Stimulated activated CD4-positive, alpha-beta T cell treated with anti-CD3 and anti-CD28 coated beads, Interleukin-12 subunit alpha, Interleukin-12 subunit beta, amount 100 ng/mL, for 4 hours (primary cell): ENCODE measurements at places on chromosomes 5 and 9.
A peak's percentile ranks its signal among the peaks of the same experiment; 100 is the strongest.

GRCh38 chr5:3401635-3402034 lies 194.0 kb upstream of the IRX1 start:
- DNase-seq: no peak

GRCh38 chr9:34629491-34629808 lies 584 bp upstream of the ARID3C start:
- no peak for DNase-seq

- peak; percentile 36 for DNase-seq
Measured at GRCh38 chr9:4297786-4298254, 2.0 kb downstream of the GLIS3 start.

DNA sequence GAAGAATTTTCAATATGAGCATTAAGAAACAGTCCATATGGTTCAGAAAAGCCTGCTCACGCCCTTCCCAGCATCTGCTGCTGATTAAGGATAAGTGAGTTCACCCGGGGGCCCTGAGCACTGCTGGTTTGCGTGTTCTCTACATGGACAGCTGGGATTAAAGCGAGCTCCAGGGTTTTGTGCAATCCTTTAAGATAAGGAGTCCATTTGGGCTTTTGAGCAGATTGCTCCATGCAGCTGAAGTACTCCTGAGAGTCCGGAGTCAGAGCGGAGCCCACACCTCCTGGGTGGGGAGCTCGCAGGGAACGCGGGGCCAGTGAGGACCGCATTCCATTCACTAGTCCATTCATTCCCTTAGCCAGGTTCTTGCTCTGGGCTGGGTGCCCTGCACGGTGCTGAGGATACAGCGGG lies 149.3 kb upstream of the COL5A1 start:
- DNase-seq: no peak

DNA sequence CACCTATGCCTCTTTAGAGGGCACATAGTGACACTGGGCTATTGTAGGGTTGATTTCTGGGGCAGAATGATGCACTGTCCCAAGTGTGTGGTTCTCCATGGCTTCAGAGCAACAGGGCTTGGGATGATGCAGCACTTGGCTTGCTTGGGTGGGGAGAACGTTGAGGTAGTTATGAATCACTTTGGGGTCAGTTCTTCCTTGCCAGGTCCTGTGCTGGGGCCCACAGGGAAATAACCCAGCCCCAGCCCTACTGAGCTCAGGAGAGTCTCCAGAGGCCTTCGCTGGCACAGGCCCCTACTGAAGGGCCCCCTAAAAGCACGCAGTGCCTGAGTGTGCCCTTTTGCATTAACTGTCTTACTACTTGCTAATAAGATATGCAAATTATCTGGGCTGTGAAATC lies 24.2 kb downstream of the JADE2 start:
- no peak for DNase-seq

DNA sequence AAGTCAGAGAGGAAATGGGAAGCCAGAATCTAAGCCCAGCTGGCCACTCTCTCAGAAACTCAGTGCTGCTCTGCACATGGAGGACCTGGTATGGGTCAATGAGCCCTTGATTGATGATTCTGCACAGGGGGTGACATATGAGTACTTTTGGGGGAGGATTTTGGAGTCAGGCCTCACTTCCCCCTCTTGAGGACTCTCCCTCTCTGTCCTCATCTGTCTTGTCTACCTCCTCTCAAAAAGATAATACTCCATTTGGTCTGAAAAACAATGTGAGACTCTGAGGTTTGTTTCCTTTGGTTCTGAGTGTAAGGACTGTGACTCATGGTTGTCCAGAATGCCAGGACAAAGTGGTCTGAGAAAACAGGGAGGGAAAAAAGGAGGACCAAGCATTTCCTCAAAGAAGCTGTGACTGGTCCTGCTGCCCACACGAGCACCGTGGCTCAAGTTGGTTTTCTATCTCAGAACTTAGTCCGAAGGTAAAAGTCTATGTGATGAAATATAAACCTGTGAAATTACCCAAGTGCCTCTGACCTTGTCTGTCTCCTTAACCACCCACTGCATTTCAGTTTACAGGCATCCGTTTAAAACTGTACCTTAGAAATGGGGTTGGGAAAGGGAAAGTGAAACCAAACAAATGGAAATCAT lies 11.1 kb downstream of the TTC39B start:
- no peak for DNase-seq

GRCh38 chr5:58054018-58054417 lies 405.9 kb downstream of the PLK2 start:
- DNase-seq: no peak

DNA sequence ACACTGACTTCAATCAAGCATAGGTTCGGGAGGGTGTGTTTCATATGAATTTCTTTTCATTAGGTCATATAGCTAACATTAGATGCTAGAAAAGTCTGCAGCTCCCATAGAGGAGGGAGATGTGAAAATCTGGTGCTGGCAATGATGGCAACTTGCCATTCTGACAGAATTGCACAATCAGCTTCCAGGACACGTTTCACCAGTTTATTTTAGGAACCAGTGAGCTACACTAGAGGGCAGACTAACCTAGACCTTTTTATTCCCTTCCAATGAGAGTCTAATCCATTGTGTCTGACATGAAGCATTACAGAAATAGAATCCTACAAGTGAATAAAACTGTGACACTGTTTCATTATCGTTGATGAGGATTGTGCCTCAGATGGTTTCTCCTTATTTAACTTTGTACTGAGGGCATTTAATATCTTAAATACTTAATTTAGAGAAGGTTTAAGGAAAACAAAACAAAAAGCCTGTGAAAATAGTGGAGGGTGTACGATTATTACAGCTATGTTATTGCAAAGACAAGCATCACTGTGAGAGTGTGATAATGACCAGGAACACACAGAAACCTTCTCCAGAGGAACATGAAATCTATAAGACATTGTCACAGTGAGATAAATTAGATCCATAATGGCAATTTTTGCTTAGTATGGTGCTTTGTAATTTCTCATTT lies 363.3 kb upstream of the RPS23 start:
- no peak for DNase-seq

- no peak for DNase-seq
Measured at GRCh38 chr5:34014626-34015025, 6.8 kb upstream of the AMACR start.

DNA sequence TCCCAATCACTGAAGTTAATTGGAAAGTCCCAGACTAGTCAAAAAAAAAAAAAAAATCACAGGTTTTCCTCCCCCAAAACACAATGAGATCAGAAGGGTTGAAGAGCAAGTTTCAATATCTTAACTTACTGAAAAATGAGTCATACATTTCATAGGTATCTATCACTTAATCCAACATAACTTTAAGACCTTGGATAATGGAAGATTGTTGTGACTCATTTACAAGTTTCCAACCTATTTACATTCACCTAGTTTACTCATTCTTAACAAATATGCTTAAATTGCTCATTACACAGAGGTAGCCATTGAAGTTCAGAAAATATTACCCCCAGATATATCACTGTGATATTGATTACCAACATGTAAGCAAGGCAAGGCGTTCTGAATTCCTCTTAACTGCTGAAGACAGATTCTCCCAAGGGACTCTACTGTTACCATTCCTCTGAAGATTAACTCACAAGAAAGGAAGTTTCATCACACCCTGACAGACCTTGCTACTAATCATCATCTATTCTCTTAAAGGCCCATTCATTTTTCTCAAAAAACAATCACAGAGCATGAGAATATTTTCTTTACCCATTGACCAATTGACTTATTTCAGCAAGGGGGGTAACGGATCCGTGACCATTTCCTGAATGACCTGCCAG lies 563.8 kb downstream of the TLE1 start:
- no peak for DNase-seq

- DNase-seq: no peak
Measured at GRCh38 chr5:37323607-37324006, 47.3 kb downstream of the NUP155 start.

DNA sequence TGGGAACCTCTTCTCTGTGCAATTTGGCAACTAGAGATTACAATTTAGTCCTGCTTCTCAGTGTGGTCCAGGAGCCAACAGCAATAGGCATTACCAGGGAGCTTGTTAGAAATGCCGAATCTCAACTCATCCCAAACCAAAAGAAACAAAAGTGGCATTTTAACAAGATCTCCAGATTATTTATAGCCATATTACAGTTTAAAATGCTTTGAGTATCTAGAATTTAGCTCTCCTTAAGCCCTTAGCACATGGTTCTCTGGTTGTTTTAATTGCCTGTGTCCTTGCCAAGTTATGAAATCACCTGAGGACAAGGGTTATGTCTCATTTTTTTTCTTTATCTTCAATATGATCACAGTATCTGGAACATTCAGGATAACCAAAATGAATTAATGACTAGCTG lies 51.6 kb upstream of the TAS2R1 start:
- no peak for DNase-seq

DNA sequence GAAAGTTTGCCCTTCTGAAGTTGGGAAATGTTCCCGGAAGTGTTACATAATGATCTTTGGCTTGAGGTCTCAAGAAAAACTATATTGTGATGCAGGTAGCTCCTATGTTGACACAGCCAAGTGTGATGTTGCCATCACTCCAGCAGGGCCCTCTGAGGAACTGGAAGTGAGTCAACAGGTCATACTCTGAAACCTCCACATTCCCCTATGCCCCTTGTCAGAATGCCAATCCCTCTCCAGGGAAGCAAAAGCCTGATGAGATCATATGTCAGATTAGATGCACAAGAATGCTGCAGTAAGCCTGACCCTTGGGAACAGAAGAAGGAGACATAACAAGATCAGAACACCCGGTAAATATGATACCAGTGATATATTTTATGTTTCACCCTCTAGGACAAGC lies 66.8 kb upstream of the ITGA2 start:
- no peak for DNase-seq

DNA sequence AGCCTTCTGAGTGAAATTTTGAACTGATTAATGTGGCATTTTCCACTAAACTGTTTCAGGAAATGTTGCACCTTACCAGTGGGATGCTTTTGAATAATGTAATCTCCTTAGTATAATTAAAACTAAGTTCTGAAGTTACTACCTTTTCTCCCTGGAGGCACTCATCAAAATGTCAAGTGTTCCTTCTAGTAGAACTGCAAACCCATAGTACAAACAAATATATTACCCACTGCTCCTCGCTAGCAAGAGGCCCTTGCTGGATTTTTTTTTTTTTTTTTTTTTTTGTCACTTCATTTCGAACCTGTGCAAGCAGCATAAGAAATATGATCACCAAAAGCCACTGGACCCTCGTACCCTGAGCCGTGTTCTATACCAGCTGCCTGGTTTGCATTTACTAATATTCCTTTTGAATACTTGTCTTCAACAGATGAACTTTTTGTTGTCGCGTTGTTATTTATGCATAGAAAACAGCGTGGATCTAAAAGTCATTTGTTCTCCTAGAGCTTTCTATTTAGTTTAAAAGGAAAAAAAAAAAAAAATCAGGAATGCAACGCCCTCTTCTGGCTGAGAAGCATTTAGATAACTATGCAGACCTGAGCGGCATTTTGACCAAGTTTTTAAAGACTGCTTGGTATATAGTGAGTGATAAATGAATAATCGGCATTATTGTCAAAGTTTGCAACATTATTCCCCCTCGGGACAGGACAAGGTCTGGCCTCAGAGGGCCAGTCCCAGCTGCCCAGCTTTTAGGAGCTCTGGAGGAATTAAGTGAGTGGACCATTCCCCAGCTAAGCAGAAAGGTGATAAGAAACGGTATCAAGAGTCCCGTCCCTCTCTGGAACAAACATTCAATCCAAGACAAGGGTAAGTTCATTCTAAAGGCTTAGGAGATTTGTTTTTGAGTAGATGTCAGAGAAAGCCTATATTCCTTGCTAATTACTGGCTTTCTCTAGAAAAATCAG lies 162.5 kb upstream of the KIF2A start:
- DNase-seq: no peak

DNA sequence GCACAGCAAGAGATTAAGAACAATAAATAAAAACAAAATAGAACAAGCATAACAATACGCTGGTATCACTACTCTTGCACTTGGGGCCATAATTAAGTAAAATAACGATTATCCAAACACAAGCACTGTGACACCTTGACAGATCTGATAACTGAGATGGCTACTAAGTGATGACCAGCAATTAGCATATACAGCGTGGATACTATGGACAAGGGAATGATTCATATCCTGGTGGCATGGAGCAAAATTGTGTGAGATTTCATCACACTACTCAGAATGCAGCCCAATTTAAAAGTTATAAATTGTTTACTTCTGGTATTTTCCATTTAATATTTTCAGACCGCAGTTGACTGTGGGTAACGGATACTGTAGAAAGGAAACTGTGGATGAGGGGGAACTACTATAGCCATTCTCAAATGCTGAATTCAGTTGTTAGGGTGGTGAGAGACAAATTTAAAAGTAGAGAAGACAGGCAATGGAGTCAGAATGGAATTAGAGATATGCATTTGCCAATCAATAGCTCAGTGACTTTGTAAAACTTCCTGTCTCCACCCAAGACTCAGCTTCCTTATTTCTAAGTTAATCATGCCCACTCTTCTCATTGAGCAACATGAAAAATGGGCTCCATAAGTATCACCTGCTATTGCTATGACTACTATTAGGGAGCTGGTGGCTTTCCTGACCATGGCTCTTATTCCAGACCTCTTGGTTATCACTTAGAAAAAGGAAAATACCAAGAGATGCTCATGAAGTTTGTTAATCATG lies 300.8 kb downstream of the TRIM32 start:
- no peak for DNase-seq

GRCh38 chr5:178201927-178202235 lies 2.5 kb upstream of the HNRNPAB start:
- DNase-seq: no peak

- DNase-seq: no peak
Measured at GRCh38 chr9:74366111-74366510, 131.0 kb upstream of the RORB start.

GRCh38 chr5:143796753-143797152 lies 15.2 kb upstream of the HMHB1 start:
- no peak for DNase-seq

DNA sequence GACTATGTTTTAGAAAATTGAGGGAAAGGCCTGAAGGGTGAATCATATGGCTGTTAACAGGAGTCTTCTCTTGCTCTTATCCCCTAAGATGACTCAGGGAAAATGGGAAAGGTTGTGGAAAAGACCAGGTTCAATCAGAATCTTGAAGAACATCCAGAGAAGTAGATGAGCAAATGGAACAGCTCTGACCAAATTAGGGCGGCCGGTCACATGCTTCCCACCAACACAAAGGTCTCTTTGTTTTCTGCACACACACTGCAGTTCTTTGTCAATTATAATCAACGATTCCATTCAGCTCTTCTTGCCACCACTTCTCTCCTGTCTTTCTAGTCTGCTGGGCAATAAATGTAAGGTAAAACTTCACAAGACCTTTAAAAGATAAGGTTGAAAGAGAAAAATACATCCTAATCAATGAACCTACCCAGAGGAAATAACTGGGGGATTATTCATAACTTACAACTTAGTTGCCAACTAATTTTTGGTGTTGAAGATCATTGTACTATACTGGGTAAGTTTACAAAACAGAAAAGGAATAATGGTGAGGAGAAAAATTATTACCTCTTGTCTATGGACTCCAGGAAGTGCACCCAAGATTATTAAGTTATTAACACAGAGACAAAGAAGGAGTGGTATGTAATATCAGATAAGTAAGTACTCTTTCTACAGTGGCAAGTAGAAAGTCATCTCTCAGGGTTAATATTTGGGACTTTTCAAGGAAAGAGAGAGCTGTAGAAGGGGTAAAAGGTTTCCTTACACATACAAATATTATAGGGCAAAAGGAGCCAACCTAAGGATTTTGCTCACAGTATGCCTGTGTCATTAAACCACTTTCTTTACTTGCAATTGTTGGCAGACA lies 441.9 kb upstream of the PIK3R1 start:
- DNase-seq: no peak
